ENCODE measurements at places on chromosomes 16 and 17.

DNA sequence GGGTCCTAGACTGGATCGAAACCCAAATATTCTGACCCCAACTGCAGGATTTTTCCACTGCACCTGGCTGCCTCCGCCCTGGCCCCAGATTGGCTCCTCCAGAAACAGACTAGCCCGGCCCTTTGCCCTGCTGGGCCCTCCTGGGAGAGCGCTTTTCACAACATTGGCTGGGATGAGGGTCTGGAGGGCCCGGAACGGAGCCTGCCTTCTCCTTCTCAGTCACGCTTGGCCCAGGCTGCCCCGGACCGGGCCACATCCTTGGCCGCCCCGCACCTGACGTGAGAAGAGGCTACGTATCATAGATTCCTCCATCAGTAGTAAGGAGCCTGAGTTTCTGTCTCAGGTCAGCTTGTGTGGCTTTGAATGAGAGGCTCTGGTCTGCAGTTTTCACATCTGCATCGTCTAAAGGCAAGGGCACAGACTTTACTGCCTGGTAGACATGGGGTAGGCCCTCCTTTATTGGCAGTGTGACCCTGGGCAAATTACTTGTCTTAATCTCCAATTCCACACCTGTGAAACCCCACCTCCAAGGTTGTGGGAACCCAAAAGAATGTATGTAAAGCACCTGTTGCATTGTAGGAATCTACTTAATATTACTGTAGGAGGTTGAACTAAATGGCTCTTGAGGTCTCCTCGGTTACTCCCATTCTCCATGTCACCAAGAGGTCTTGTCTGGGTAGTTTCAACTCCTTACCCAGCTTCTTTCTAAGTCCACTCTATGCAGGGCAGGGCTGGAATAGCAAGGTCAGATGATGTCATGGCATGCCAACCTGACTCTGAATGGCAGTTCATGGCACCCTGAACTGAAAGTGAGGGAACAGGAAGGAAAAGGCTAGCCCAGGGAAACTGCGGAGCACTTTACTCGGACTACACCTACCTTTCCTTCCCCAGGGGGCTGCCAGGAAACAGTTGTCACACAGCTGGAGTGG, 661 bp downstream of the LRRC3C start:
- DNase-seq = peak; percentile 51

DNA sequence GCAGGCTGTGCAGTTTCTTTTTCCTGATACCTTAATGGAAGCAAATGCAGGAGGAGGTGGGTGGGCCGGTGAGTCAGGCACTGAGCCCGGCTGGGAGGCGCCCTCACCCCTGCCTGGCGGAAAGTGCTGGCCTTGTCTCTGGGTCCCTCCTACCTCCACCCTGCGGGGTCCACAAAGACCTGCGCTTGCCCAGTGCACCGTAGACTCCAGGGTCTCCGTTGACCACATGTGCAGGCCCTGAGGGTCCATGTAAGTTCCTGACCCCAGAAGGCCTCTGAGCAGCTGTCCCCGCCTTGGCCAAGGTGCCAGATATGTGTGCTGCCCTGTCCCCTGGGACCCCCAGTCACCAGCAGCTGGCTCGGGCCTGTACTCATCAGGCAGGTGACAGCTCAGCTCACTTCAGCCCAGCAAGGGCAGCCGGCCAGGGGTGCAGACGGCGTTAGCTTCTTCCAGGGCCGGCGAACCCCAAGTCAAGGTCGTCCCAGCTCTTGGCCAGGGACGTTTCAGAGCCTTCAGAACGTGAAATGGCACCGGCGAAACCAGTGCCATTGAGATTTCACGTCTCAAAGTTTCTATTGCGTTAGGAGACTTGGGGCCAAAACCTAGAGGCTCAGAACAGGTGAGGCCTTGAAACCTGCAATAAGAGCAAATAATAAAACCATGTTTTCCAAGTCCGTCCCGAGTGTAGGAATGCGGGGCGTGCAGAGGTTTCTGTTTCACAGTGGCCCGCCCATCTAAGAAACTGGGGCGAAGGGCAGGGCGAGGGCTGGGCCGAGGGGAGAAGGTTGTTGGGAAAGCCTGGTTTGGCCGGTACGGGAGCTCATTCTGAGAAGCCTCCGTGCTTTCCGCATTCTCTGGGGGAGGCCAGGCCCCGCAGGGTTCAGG, 12.1 kb downstream of the METRNL start:
- no peak for DNase-seq

- no peak for DNase-seq
Observed at GRCh38 chr16:29883987-29884386, 15.4 kb downstream of the SEZ6L2 start.

GRCh38 chr16:74462361-74462760, 41.1 kb upstream of the CLEC18B start:
- DNase-seq = no peak
